Natural killer cell treated with Interleukin-12 subunit alpha and Interleukin-12 subunit beta and Interleukin-15 and Interleukin-18, amount 100 ng/mL, for 72 hours (primary cell): ENCODE measurements at places on chromosomes 5 and 9. TPM values are rescaled to one million over a fixed set of nuclear protein-coding genes. Genes with fewer than 3 reads are reported as not detected.

- no peak overlapping the region for H3K4me3 ChIP-seq
- H3K4me1 ChIP-seq: peaks cover 58% of the 10 kb centered on the region
- H3K36me3 ChIP-seq: no peaks in the 10 kb centered on the region
- no peaks in the 10 kb centered on the region for H3K27me3 ChIP-seq
Observed at GRCh38 chr5:139682016-139682975, 34.1 kb downstream of the CXXC5 start.

- no peaks in the 10 kb centered on the region for H3K27me3 ChIP-seq
- H3K4me1 ChIP-seq: peaks cover 15% of the 10 kb centered on the region
- no peak overlapping the region for H3K27ac ChIP-seq
- no peak overlapping the region for H3K4me3 ChIP-seq
Observed at GRCh38 chr5:157721159-157721558, 10.1 kb upstream of the THG1L start.

- H3K36me3 ChIP-seq: peaks cover 5% of the 10 kb centered on the region
- no peak for DNase-seq
- no peak overlapping the region for H3K27ac ChIP-seq
- H3K27me3 ChIP-seq: no peaks in the 10 kb centered on the region
Observed at GRCh38 chr5:9473624-9474023, 72.3 kb downstream of the SEMA5A start.

DNA sequence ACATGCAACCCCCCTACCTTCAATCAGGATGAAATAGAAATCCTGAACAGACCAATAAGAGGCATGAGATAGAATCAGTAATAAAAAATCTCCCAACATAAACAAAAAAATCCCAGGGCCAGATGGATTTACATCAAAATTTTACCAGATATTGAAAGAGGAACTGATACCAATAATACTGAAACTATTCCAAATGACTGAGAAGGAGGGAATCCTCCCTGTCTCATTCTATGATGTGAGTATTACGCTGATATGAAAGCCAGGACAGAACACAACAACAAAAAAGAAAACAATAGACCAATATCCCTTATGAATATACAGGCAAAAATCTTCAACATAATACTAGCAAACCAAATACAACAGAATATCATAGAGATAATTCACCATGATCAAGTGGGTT lies 109.0 kb upstream of the SMC2 start:
- H3K4me1 ChIP-seq: no peaks in the 10 kb centered on the region
- no peaks in the 10 kb centered on the region for H3K27me3 ChIP-seq
- H3K4me3 ChIP-seq: no peak overlapping the region
- no peak for DNase-seq
- no peak overlapping the region for H3K27ac ChIP-seq

DNA sequence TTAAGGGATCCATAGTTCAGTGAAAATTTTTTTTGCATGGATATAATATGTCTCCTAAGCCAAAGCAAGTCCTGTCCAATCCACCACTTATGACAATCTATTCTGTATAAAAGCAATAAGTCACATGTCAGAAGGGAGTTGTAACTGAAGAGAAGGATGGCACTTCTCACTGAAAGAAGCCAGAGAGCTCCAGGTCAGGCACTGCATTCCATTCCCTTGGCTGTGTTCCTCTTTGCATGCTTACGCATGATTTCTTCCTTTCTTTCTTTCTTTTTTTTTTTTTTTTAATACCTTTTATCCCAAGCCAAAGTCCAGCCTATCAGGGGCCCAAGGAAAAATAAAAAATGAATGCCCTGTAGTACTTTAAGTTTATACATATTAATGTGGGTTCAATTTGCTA lies 39.8 kb downstream of the MAMDC2 start:
- H3K27ac ChIP-seq: no peak overlapping the region
- no peak for DNase-seq

DNA sequence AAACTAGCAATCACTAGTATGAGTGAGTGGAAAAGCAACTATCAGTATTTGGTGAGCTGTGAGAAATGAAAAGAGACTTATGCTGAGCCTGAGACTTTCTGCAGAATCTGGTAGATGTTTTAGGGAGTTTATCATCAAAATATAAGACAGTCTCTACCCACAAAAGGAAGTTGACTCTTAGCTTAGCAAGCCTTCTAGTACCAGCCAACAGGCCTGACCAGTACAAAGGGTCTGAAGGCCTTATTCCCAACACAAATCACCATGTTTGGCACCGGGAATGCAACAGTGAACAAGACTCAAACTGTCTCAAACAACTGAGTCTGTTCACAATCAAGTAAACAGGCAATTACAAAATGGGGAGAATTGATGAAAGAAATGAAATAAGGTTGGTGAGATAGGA lies 244.4 kb downstream of the CWC27 start:
- DNase-seq: no peak
- H3K27me3 ChIP-seq: no peaks in the 10 kb centered on the region
- H3K27ac ChIP-seq: no peak overlapping the region
- no peaks in the 10 kb centered on the region for H3K36me3 ChIP-seq

Gene PDE6A
- total RNA-seq: not detected

Gene PCDHB7
- total RNA-seq: not detected
